ACHN (cell line): ENCODE measurements at places on chromosomes 11 and 22.

DNA sequence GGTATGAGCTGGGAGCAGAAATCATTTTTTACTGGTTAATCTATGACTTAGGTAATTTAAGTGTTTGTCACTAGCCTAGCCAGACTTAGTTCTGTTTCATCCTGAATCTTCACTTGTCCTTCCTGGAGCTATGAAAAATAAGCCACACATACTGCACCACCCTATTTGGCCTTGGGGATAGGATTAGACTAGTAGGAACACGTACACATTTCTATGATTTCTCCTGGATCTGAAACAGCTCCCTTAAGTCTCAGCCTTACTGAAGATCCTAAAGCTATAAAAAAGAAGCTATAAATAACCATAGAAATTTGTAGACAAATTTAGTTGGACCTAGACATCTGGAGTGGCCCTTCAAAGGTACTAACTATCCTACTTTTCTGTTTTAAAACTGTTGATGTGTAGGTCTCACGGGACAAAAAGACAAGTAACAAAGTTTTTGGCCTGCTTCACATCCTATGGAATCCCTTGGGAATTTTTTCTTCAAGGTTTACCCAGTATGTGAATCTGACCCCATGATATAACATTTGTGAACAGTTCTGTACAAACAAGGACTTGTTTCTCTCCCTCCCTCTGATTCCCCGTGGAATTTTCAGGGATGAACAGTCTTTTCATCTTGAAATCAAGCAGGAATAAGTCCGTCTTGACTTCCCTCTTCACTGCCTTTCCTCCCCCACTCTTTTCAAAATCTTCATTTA lies 275.0 kb downstream of the FAM76B start:
- no peak for DNase-seq

DNA sequence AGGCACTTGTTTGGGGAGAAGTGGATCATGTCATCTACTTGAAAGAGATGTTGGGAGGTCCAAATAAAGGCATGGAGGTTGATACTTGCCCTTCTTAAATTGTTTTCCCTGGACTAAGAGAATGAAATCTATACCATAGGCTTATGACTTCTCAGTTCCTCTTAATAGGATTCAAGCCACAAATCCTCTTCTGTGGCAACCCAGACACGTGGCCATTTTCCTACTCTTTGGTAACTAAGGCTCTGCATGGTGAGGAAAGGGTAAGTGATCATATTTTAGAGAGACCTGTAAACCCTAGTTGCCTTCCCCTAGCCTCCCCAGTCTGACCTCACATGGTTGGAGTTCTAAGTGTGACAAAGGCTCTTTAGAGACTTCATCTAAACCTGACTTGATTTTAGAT lies 72.9 kb upstream of the CD44 start:
- DNase-seq, result no peak

DNA sequence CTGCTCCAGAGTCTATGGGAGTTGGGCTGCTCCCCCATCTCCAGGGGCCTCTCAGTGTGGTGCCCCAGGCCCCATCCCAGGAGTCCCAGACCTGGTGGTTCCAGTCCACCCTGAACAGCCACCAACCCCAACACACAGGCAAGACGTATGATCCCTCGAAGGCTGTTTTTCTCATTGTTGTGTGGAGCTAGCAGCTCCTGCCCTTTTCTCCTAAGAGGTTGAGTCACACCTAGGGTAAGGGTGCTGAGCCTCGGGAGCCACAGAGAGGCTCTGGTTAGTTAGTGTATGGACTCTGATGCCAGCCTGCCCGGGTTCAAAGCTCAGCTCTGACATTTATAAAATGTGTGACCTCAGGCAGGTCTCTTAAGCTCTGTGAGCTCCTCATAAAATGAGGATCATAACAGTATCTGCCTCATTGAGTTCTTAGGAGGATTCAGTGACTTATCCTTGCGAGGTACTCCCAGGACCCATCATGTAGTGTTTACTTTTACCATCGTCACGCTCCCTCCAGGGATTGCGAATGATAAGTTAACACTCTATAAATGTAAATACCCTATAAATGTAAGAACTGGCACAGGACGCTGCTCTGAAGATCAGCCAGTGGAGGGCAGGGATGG lies 47.2 kb downstream of the FBLN1 start:
- DNase-seq, result no peak

- no peak for DNase-seq
Measured at GRCh38 chr11:94862926-94863880, 95.0 kb downstream of the AMOTL1 start.

GRCh38 chr11:650482-650881 lies 13.4 kb downstream of the DRD4 start:
- DNase-seq, result no peak
